Activated T-helper 17 cell treated with anti-CD3 and anti-CD28 coated beads, Interleukin-2, amount 50 U/mL, for 72 hours (primary cell): ENCODE measurements at places on chromosomes 12 and 14. TPM values are rescaled to one million over a fixed set of nuclear protein-coding genes. Genes with fewer than 3 reads are reported as not detected.

The IL31 gene
- not detected for total RNA-seq

The SPIC gene
- not detected for total RNA-seq

The ACSS3 gene
- total RNA-seq: not detected

The KRT85 gene
- total RNA-seq: not detected

The AREL1 gene
- 37.0 TPM for total RNA-seq
